ENCODE measurements at places on chromosomes 2 and 18. TPM values are rescaled to one million over a fixed set of nuclear protein-coding genes. Genes with fewer than 3 reads are reported as not detected.

Gene DHRS9
- total RNA-seq, result 23.8 TPM

Gene LOXHD1
- 0.12 TPM for total RNA-seq

- no peak for ATAC-seq
Measured at GRCh38 chr18:34942276-34942675, 98.9 kb upstream of the MAPRE2 start.

DNA sequence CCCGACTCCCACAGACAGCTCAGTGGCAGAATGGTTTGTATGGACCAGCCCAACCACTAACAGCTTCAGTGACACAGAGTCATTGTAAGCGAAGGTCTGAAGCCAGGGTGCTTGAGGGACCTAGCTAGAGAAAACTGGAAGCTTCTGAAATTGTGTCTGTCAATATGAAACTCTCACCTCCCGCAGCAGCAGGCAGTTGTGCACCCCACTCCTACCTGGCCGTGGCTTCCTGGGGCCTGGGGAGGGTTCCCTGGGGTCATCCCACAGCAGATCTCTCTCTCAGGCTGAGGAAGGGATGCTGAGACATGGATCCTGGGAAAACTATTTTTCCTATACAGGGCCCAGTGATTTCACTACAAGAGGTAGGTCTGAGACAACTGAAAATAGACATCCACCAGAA lies 229.5 kb downstream of the TFCP2L1 start:
- no peak for ATAC-seq

DNA sequence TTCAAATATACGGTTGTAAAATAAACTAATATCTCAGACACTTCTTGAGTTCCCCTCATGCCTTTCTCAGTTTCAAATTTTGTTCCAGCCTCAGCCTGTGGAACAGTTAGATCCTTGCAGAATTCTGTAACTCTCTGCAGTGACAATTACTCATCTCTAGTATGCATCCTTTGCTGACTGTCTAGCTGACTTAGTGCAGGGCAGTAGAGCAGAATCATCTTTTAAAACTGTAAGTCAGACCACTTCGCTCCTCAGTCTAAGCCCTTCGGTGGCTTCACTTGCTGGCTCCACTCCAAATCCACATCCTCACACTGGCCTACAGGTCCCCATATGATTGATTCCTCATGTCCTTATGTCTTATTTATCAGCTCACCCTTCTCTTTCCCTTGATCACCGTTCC lies 164.1 kb upstream of the ZSWIM2 start:
- no peak for ATAC-seq

- peak; percentile 19 for ATAC-seq
Measured at GRCh38 chr2:174681099-174682006, 82.9 kb downstream of the CHRNA1 start.

GRCh38 chr2:8488001-8488738 lies 193.7 kb upstream of the ID2 start:
- no peak for ATAC-seq

Data from esophagus mucosa (tissue), 1 donor.